ENCODE measurements at places on chromosomes 12 and 14.

- DNase-seq, result no peak
These were observed 30.3 kb downstream of the CCDC59 start for GRCh38 chr12:82327861-82328260.

DNA sequence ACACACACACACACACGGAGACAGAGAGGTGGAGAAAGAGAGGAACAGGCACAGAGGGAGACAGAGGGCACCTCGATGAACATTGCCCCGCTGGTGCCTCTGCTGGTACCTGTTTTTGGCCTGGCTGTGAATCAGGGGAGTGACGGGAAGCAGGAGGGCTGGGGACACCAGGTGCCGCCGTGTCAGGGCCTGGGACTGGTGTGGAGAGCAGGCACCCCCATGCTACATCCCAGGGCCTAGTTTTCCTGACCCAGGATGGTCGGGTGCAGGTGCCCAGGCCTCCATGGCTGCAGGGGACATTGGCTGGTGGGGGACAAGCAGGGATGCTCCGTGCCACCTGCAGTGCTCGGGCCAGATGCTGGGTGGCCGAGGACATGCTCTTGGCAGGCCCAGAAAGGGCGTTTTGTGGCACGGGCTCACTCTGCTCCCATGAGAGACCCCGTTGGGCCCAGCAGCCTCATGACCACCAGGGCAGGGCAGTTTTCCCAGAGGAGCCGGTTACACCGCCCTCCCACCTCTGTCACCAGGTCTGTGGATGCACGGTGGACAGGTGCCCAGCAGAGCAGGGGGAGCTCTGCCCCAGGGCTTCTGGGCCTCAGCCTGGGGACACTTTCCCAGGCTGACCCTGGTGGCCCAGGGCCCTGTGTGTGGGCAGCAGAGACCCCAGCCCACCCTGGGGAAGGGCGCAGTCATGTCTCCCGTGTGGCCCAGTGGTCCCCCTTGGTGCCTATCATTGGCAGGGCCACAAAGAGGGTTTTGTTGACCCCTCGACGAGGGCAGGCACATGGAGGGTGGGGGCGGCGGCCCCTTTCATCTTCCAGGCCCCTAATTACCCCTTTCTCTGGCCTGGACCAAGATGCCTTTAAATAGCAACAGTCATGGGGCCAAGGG is 207.5 kb upstream of the RTL1 start:
- no peak for DNase-seq

DNA sequence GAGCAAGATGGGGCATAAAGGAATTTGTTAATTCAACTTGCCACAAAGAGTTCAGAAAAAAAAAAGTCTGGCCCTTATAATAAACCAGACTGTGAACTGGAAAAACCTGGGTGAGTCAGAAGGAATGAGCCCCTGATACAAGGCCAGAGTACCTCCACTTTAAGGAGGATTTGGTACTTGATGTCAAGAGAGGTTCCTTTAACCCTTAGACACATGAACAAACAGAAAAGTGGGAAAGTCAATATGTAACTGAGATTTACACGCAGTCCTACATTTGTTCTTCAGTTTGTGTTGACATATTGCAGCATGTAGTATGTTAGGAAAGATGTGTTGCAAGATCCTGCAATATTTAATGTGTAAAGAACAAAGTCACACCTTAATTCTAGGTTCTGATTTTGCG is 14.2 kb upstream of the SLC38A4 start:
- DNase-seq, result no peak

GRCh38 chr12:122412851-122413433 is 9.5 kb downstream of the CLIP1 start:
- DNase-seq, result no peak

Data from T-helper 17 cell (primary cell).